ENCODE measurements at places on chromosomes 12 and 14.

DNA sequence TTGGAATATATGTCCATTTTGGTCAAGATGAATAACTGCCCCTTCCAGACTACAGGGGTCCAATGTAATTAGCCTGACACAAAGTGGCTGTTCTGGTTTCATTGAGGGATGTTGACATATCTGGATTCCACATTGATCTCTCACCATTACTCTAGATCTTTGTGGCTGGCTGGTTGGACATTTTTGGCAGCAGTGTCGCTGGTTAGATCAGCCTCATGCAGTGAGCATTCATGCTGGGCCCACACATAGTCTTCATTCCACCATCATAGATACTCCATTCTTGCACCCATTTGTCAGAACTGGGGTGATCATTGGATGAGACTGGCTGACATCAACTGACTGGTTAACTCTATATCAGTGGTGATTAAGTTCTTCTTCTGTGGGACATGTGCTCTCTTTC is 74.4 kb downstream of the MGST1 start:
- no peak overlapping the region for H3K4me3 ChIP-seq
- DNase-seq = no peak
- H3K27me3 ChIP-seq = no peaks in the 10 kb centered on the region

- H3K4me1 ChIP-seq = no peaks in the 10 kb centered on the region
- H3K36me3 ChIP-seq = peaks cover 75% of the 10 kb centered on the region
- no peaks in the 10 kb centered on the region for H3K27me3 ChIP-seq
- H3K4me3 ChIP-seq = no peak overlapping the region
Measured at GRCh38 chr12:15899282-15899870, 11.8 kb upstream of the DERA start.

GRCh38 chr12:97754306-97754705 is 291.7 kb downstream of the RMST start:
- no peak overlapping the region for H3K4me3 ChIP-seq
- no peaks in the 10 kb centered on the region for H3K36me3 ChIP-seq
- no peaks in the 10 kb centered on the region for H3K27me3 ChIP-seq
- H3K4me1 ChIP-seq = no peaks in the 10 kb centered on the region
- DNase-seq = no peak

GRCh38 chr14:61611880-61612630 is 83.3 kb upstream of the HIF1A start:
- no peak overlapping the region for H3K4me3 ChIP-seq
- peaks cover 25% of the 10 kb centered on the region for H3K4me1 ChIP-seq
- no peaks in the 10 kb centered on the region for H3K36me3 ChIP-seq
- DNase-seq = no peak
- no peaks in the 10 kb centered on the region for H3K27me3 ChIP-seq

- no peaks in the 10 kb centered on the region for H3K4me1 ChIP-seq
- H3K27ac ChIP-seq = no peak overlapping the region
- H3K27me3 ChIP-seq = no peaks in the 10 kb centered on the region
- no peak for DNase-seq
- H3K36me3 ChIP-seq = no peaks in the 10 kb centered on the region
- H3K4me3 ChIP-seq = no peak overlapping the region
Measured at GRCh38 chr12:19390051-19390598, 49.2 kb upstream of the AEBP2 start.
